ENCODE measurements at places on chromosomes 12 and 14.

DNA sequence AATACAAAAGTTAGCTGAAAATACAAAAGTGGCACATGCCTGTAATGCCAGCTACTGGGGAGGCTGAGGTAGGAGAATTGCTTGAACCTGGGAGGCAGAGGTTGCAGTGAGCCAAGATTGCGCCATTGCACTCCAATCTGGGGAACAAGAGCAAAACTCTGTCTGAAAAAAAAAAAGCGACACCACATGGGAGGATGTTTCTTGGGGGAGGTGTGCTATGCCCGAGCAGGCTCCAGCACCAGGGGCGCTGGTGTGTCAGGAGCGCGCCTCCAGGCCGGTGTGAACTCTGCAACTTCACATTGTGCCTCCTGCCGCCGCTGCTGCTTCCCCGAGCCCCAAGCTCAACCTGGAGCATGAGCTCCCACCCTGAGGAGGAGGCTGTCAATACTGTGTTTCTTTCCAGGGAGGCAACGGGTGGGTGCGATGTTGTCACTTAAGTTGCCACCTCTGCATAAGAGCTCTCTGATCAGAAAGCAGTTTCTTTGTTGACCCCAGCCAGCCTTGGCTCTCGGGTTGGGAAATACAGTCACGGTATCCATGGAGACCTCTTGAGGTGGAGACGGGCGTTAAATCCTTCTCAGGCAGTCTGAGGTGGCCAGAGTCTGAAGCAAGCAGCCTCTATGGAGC lies 18.9 kb downstream of the DEGS2 start:
- no peak for DNase-seq

DNA sequence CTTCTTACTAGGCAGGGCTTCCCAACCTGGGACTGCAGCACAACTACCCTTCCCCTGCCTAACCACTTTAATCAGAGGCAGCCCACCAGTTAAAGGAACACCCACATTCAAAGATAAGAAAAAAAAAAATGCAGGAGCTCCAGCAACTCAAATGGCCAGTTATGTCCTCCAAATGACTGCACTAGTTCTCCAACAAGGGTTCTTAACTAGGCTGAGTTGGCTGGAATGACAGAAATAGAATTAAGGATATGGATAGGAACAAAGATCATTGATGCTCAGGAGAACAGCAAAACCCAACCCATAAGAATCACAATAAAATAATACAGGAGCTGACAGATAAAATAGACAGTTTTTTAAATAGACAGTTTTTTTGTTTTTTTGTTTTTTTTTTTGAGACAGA lies 154.2 kb downstream of the PLCZ1 start:
- DNase-seq: no peak

GRCh38 chr12:120115066-120115465 lies 1.5 kb downstream of the RAB35 start:
- DNase-seq: no peak

- no peak for DNase-seq
These were observed 21.1 kb downstream of the CHFR start for GRCh38 chr12:132866251-132866828.

GRCh38 chr12:15899282-15899870 lies 11.8 kb upstream of the DERA start:
- DNase-seq: no peak

GRCh38 chr12:70883855-70884254 lies 36.7 kb downstream of the PTPRR start:
- no peak for DNase-seq
